ENCODE measurements at places on chromosomes 5 and 9.

DNA sequence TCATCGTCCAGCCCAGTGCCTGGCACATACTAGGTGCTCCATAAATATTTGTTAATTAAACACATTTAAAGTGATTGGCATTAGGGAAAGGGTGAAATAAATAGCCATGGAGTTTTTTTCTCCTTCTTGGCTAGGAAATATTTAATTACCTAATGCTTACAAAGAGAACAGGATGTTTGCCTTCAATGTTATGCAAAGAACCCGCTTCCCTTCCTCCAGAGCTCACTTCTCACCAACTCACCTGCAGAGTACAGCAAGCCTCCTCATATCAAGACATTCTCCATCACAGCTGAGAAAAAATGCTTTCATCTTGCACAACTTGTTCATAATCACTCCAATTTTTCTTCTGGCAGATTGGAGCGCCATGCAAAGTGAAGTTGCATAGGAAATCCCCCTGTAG is 161.7 kb upstream of the STK32A start:
- no peak for DNase-seq

- no peak for DNase-seq
Measured at GRCh38 chr5:6728011-6728794, 15.0 kb downstream of the TENT4A start.

GRCh38 chr9:25804856-25805255 is 126.6 kb upstream of the TUSC1 start:
- DNase-seq: no peak

DNA sequence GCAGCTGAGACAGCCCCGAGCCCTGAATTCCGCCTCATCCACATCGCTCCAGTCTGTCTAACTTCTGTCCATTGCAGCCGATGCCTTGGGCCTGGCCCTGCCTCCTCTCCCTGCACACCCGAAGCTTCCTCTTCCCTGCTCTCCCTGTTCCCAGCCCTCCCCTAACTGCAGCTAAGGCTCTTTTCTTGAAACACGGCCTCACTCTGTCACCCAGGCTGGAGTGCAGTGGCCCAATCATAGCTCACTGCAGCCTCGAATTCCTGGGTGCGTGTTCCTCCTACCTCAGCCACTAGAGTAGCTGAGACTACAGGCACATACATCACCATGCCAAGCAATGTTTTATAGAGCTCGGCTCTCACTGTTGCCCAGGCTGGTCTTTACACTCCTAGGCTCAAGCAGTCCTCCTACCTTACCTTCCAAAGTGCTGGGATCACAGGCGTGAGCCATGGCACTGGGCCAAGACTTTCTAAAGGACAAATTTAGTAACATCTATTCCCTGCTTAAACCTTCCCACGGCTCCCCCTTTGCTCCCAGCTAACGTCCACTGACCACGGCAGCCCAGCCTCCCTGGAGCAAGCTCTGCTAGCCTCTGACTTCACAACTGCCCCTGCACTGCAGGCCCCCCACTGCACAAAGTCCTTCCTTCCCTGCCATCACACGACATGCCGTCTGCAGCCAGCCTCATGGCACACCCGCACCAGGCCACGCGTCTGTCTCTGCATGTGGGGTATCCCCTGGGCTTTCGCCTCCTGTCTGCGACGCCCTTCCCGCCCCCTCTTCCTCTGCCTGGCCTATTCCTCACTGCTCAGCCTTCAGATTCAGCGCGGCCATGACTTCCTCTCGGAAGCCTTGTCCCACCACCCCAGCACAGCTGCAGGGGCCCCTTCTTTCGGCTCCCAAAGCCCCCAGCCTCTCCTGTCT is 28.6 kb downstream of the LAMC3 start:
- DNase-seq: no peak

DNA sequence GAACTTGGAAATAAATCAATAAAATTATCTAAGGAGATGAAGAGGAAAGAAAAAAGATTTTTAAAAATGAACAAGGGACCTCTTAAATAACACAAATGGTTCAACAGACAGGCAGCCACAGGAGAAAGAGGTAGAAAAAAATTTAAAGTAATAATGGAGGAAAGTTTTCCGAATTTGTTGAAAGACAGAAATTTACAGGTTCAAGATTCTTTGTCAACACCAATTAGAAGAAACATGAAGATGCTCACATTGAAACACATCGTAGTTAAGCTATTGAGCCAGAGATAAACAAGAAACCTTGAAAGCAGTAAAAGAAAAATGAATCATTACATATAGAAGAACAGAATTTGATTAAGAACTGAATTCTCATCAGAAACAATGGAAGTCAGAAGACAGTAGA is 68.7 kb upstream of the OSMR start:
- DNase-seq: no peak

- DNase-seq: no peak
Measured at GRCh38 chr5:131720714-131721113, 76.1 kb downstream of the FNIP1 start.

DNA sequence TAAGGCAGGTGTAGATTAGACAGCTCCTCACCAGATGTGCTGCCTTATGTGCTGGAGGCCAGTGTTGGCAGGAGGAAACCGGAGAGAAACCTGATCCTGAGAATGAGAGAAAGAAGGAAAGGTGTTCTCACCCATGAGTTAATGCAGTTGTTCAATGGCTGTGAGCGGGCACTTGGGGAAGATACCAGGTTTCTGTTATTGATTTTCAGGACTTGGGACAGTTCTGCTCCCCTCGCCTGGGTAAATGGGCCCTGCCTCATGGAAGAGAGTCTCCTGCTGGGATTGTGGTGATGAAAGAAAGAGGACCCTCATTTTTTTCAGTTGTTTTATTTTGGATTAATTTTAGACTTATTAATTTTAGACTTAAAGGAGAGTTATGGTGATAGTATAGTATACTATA is 59.5 kb downstream of the EGFLAM start:
- DNase-seq: no peak

GRCh38 chr5:56346741-56347535 is 113.8 kb upstream of the ANKRD55 start:
- DNase-seq: no peak

DNA sequence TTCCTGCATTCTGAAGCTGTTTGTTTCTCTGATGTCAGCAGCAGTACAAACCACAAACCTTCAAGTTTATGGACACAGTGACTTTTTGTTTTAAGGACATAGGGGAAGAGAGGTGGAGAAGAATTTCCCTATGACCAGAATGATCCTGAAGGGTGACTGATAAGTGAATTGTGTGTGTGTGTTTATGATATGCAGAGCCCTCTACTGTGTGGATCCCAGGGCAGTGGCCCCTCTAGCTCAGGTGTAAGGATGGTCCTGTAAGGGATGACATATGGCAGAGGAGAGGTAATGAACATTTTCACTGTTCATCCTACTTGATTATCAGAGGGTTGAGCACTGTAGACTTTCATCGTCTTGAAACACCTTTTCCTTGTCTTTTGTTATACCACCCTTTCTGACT is 30.6 kb upstream of the TMED7 start:
- no peak for DNase-seq

DNA sequence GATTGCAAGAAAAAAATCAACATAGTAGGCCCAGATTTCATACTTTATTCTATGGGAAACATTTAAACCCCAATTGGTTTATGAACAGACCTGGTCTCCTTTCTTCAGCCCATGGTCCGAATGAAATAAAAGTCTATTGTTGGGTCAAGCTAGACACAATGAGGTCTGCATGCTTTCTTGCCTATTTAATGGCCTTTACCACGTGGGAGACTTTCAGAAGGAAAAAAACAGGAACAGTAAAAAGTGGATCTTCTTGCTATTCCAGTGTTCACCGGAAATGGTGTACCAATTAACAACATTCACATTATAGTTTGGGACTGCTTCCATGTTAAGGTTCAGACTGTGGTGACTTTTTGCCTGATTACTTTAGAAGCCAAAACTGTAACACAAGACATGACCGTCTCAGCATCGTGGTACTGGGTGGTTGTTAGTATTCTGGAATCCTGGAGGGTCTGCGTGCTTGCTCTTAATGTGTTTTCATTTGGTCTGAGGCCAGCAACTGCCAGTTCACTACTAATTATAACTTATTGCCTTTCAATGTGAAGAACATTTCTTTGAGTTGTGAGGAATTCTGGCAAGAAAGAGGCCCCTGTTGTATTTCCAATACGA is 85.4 kb upstream of the PRRC1 start:
- no peak for DNase-seq

DNA sequence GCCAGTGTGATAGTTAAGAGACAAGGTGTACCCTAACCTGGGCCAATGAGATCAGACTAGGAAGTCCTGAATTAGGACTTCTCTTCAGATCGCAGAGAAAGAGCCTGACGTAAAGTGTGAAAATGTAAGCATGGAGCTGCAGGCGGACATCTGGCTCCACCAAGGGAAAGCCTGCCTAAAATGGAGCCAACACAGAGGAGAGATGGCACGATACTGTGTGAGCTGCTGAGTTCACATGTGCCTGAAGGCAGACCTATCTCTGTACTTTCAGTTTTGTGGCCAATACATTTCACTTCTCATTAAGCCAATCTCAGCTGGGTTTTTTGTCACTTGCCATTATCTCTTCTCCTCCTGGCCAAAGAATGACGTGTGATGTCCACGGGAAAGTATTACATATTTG is 210.5 kb downstream of the ELAVL2 start:
- DNase-seq: no peak

DNA sequence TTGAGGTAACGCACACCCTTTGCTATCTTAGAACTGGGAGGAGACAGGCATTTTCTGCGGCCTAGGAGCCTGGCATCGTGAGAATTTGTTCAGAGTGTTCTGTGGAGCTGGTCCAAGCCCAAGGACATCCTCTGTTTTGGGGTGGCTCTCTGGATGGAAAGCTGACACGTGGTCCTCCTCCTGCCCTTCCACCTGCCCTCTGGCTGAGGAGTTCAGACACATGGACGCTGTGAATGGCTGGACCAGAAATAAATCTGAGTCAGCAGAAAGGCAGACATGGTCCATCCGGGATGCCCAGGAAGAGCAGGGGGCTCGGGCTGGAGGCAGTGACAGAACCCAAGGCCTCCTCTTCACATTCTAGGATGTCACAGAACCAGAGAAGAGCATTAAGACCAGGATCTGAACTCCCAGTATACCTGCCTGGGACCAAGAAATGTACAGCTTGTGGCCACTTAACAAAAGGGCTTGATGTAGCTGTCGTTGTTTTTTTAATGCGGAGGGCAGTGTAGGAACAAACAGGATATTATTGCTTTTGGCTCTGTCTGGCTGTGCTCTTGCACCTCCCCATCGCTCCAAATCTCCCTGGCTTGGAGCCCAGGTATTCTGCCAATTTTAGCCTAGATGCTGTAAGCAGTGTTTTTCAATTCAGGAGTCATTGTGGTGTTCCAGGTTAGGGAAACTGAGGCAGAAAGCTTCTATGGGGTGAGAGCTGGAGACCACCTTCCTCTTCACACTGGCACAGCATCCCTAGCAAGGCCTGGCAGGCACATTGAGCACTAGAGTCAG is 2.4 kb downstream of the CKMT2 start:
- no peak for DNase-seq

DNA sequence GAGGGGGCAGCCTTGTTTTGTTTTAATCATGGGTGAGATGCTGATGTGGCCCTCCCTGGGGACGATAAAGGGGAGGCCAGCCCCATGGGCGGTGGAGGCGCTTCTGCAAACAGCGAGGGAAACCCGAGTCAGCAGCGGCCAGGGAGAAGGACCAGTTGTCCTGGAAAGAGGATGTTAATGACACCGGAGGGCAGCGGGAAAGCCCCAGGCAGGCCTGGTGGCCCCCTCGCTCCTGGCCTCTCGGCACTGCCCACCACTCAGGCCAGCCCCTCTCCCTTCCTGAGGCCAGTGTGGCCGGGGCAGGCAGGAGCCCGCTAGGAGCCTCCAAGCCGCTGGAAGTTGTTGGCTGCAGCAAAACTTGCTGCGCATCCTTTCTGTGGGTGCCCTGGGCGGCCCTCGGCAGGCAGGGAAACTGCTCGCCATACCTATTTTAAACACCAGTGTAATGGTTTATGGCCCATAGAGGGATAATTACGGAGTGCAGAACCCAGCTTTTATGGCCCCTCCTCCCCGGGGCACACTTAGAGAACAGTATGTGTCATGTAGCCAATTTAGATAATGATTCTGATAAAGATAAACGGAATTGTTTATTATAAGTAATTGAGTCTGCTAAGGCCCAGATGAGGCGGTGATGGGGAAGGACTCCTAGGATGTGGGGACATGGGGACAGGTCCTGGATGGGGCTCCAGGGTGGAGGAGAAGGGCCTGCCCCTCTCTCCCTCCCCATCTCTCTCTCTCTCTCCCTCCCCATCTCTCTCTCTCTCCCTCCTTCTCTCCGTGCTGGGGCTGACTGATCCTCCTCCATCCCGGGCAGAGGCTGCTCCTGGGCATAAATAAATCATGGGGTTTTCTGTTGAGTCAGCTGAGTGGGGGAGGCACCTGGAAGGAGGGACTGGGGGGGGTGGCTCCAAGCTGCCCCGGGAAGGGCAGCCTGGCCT is 36.9 kb downstream of the LMX1B start:
- no peak for DNase-seq

GRCh38 chr5:139775872-139776271 is 19.7 kb upstream of the PSD2 start:
- DNase-seq: no peak

DNA sequence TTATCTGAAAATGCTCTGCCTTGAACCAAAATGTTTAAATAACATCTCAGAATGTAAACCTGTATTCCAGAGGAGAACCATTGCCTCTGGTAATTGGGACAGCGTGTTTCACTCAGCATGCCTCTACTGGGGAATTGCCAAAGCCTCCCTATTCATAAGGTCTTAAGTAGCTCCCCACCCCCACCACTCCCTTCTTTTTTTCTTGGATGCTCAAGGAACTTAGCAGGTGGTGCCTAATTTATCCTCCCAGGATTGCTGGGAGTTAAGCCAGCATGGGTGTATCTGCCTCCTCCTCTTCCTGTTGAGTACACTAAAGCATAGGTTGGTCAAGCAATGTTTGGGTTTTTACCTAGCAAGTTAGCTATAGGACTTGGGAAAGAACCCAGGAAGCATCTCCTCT is 220.2 kb downstream of the DMAC1 start:
- DNase-seq: no peak

GRCh38 chr5:97142521-97143254 is at the start of gene LIX1:
Gene LIX1 (minus strand): TSS chr5:97142611. CDS start chr5:97142576, 35 bp downstream.
- no peak for DNase-seq

GRCh38 chr5:94243612-94244011 is 374.8 kb downstream of the KIAA0825 start:
- DNase-seq: no peak

DNA sequence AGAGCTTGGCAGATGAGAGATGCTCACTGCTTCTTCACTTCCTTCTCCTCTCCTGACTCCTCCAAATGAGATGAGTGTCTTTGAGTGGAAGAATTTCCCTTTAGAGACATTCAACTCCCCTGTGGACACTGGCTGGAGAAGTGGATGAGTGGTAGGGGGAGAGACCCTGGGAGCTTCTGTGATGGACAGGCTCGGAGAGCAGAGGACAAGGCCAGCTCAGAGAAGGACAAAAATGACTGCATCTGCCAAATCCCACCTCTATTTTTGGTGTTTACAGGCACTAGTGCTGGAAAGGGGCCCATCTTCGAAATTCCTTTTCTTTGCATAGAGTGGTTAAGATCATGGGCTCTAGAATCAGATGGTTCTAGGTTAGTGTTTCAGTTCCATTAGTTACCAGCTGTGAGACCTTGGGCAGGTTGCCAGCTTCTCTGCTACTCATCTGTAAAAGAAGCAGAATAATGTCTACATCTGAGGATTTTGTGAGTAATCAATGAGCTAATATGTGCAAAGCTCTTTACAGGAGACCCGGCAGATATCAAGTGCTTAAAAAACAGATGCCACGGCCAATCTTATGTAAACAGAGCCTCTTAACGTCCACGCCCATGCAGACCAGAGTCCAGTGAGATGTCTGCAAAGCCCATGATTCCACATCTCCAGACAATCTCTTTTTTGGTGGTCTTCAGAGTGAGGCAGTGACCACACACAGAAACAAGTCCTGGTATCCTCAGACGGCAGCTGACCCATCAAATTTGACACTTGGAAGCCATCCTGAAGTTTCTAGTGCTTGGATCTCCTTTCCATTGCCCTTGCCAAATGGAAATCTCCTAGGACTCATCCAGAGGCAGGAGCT is 13.6 kb upstream of the COL27A1 start:
- DNase-seq: no peak

All from T-helper 9 cell (primary cell).